ENCODE measurements at places on chromosomes 11 and 22.

DNA sequence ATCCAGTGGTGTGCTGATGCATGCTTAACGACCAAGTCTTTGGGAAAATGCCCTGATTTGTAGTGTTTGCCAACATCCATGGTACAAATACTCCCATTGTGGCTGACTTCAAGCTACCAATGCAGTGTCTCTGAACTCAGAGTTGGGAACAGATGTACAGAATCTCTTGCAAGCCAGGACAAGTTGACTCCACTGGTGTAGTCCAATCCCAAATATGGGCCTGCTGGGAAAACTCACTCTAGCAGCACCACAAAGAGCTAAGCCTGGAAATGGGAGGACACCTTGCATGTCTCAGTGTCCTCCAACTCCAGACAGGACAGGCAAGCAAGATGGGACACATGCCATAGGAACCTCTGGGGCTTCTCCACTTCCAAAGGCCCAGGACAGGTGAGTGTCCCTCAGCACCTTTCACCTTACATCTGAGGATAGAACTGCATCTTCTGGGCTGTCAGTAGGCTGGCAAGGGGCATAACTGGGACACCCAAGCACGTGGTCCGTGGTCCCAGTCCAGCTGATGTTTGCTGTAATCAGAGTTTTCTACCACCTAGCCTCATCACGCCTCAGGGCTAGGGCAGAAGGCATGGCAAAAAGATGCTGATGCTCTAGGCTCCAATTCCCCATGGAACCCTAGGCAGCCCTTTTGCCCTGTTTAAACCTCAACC is 6.5 kb downstream of the LMO1 start:
- no peak for DNase-seq

DNA sequence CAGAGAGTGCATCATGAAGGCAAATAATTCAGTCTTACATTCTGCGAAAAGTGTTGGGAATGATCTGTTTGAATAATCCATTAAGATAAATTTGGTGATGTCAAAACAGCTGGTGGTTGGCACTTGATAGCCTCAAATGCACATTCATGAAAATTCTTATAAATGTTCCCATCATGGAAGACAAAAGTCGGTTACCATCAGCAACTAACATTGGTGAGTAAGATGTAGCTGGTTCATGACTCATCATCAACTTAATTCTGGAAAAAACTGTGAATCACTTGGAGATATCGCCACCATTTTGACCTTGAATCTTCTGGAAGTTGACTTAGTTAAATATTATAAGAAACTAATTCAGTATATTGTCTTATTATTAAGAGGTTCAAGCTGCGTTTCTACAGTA is 11.2 kb downstream of the CRYBB1 start:
- no peak for DNase-seq

DNA sequence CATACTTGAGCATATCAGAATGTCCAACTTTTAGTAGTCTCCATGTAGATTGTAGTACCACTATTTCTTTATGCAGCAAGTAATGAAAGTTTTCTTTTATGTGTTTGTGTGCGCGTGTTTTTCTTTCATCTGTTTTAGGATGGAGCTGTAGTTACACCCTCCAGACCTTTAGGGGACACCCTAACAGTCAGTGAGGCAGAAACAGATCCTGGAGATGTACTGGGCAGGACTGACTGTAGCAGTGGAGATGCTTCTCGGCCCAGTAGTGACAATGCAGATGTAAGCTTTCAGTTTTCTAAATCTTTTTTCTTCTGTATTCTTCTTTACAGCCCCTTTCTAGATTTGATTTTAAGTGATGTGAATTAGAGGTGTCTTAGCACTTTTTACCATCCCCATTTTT is 79.9 kb upstream of the GRIK4 start:
- no peak for DNase-seq

GRCh38 chr11:81190546-81190945 is 1543.1 kb downstream of the FAM181B start:
- DNase-seq, result no peak

DNA sequence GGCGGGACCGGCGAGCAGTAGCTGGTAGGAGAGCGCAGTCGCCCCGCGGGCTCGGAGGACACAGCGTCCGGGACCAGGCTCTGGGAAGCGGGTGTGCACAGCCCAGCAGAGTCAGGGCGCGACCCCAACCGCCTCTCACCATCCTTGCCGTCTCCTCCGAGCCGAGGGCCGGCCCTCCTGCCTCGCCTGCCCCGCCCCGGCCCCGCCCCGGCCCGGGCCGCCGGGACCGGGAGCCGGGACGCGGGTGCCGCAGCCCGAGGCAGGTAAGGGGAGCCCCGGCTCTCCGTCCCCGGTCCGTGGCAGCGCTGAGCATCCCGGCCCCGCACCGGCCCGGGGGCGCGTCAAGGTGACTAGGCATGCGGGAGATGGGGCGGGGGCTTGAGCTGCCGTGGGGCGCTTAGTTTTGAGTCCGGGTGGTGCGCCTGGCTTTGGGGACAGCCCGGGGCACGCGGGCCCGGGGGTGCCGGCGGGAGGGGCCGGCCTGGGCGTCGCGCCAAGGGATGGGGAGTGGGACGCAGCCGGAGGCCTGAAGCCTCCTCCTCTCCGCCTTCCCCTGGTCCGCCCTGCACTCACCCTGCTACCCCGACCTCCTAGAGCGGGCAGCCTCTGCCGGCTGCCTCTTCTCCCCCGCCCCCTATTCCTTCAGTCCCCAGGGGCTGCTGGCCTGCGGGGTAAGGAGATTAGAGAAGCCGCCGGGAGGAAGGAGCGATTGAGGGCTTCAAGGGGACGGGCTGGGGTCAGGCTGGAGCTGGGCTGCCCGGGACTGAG is at the start of gene ABCG4:
Gene ABCG4 (plus strand): TSS at position 35 of the 768 bp plus-strand sequence. CDS start 914 bp downstream, outside the sequence.
- DNase-seq, result no peak

GRCh38 chr22:40235308-40235707 is 57.6 kb downstream of the TNRC6B start:
- DNase-seq, result no peak

DNA sequence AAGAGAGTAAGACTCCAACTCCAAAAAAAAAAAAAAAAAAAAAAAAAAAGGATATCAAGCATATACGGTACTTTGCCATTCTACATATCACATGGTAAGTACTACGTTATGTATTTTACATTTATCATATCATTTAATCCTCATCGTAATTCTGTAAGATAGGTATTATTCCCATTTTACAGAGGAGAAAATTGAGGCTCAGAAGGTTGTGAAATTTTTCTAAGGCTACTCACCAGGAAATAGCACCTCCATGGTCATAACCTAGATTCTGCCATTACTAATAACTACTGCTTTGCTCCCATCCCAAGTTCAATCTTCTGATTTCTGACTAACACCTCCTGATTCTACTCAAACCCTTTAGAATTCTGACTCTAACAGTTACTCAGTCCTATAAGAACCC is 138.0 kb downstream of the FCHSD2 start:
- no peak for DNase-seq

DNA sequence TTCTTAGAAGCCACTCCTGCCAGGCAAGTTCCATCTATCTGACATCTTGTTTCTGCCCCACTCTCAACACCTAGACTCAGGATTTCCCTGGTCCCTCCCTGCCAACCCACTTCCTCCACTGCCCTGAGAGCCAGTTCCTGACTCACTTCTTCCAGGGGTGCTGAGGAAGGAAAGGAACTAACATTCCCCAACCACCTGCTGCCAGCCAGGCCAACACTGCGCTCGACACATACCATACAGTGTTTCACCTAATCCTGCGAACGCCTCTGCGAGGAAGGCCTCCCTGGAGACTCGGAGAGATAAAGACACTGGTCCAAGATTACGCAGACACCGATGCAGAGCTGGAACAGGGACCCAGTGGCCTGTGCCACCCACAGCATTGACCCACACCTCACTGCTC is 40.2 kb downstream of the MICAL3 start:
- no peak for DNase-seq

- DNase-seq, result no peak
These were observed 5.1 kb downstream of the MYEOV start for GRCh38 chr11:69299023-69299461.

DNA sequence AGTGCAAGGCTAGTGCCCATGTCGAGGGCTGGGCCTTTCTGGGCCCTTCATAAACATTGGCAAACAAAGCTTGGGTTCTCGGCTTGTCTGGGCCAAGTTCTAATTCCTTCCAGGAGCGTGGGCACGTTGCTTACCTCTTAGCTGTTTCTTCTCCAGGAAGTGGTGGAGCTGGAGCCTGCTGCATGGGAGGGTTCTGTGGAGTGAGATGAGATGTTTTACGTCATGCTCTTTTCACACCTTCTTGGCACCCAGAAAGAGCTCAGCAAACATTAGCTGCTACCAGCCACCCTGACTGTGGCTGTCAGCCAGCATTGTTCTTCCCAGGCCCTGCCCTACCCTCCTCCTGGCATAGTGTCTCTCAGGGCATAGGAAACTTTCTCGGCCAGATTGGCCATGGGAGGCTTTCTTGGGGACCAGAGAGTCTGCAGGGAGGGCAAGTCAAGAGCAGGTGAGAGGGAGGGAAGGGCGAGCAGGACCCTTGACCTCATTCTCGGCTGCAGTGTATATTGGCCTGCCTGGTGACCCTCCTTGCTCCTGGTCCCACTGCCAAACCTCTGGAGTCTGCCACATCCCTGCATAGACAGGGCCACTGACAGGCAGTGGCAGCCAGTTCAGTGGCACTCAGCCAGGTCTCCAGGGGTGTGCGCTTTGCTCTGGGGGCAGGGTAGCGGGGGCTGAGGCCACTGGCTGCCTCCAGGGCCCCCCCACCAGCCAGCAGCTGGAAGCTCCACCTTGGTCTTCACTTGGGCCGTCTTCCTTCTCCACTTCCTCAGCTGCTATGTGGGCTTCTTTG is 98.8 kb downstream of the BCR start:
- no peak for DNase-seq

DNA sequence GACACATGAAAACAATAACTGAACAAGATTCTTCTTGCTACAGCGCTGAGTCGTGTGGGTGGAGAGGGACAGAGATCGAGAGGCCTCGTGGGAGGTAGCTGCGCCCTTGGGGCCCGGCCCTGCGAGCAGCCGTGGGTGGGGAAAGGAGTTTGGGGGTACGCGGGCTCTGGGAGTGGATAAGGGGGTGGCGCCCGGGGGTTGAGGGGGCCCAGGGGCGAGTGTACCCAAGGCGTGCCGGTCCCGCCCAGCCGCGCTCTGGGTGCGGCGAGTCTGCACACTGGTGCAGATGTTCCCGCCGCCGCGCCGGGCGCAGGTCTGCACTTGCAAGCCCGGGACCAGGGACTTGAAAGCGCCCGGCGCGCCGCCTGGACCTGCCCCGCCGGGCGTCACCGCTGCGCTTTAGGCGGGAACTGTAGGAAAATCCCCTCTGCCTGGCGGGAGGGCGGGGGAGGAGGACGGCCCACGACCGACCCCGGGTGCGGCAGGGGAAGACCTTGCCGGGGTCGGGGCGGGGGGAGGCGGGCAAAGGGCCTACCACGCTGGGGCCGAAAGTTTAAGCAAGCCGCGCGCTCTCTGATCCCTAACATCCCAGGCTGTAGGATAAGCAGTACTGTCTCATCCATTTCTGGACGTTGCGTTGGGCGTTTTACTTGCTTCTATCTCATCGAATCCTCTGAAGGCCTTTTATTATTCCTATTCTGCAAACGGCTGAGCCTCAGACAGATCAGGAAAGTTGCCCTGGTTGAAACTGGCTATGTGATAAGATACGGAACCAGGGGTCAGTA is 1.4 kb upstream of the KREMEN1 start:
- DNase-seq, result no peak

DNA sequence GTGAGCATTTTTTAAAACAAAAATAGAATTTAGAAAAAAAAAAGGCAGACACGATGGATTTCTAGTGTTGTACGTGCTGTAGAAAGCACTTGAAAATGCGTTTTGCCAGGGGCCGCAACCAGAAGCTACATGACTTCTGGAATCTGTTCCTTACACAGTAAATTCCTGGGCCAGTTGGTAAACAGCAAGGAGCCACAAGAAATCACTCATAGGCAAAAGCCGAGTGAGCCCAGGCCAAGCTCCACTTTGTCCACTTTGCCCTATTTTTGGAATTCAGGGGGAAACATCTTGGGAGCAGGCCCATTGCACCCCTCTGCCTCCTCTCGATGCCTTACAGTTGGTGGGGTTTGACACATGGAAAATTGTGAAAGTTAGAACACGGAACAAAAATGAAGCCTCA is 4.1 kb upstream of the CELSR1 start:
- DNase-seq, result no peak

DNA sequence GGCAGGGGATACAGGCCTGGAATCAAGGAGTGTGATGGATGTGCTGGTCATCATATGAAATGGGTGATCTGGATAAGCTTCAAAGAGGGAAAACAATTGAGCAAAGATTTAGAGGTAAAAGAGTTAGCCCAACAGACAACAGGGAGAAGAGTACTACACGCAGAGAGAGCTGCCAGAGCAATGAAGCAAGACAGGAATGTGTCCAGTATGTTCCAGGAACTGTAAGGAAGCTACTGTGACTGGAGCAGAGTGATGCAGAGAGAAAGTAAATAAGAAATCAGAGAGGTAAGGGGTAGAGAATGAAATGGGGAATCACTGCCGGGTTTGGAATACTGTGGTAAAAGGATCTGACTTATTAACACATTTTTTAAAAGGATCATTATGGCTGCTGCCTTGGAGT is 255.1 kb downstream of the DCDC1 start:
- no peak for DNase-seq

DNA sequence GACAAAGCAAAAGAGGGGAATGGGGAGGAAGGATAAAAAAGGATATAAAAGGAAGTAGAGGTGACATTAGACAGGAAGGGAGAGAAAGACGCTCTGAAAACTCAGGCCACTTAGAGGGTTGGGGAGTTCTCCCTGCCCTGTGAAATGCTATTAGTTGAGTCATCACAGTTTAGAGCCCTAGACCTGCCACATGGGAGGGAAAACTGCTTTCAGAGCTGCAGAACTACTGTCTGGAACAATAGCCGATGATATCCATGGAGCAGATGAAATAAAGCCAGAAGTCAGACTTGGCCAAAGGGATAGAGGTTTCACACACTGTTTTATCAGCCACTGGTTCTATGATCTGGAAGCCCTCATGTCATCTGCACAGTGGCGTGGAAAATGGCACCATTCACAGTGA is 157.9 kb downstream of the NCAM1 start:
- no peak for DNase-seq

DNA sequence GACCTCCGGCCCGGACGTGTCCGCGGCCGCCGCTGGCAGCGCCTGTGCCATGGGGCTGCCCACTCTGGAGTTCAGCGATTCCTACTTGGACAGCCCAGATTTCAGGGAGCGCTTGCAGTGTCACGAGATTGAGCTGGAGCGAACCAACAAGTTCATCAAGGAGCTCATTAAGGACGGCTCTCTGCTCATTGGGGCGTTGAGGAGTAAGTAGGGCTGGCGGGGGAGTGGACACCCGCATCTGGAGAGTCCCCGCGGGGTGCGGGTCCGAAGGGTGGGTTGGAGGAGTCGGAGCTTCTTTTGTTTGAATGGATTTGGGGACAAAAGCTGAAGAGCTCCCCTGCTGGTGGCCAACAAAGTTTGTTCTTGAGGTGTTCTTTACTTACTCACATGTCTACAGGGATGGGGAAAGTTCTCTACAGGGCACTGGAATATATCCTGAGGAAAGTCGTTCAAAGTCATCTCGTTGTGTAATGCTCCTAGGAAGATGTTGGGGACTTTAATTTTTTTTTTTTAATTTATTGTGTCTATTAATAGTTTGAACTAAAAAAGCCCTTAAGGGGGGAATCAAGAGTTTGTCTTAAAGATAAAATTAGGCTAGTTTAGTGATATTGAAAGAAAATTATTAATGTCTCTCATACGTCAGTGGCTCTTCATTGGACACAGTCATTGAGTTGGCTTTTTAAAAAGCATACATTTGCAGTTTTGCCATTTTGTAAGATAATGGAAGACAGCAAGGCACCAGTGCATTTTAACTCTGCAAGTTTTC is 725 bp downstream of the ARHGAP42 start:
- no peak for DNase-seq

GRCh38 chr11:10746871-10747270 is 4.2 kb upstream of the CTR9 start:
- no peak for DNase-seq
